Muscle of leg (tissue), 16 donors: ENCODE measurements at places on chromosomes 13 and 19. TPM values are rescaled to one million over a fixed set of nuclear protein-coding genes. Genes with fewer than 3 reads are reported as not detected.

GRCh38 chr19:13557756-13558398, 51.6 kb upstream of the CACNA1A start:
- DNase-seq = no peak

DNA sequence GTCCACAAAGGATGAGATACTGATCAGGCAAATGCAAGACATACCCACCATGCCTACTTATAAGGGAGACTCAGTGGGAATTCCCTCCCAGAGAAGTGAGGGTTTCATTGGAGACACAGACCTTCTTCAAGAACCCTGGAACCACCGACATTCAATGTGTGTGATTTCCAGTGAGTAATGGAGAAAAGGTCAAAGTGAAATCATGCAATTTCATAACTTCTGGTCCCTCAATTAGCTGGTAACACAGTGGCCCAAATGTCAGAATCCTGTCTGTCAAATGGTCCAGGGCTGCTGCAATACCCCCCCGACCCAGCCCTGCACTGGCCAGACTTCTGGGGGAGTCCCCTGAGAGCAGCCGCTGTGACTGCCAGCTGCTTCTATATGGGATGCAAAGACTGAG, 4.7 kb upstream of the METTL21C start:
- DNase-seq = no peak

DNA sequence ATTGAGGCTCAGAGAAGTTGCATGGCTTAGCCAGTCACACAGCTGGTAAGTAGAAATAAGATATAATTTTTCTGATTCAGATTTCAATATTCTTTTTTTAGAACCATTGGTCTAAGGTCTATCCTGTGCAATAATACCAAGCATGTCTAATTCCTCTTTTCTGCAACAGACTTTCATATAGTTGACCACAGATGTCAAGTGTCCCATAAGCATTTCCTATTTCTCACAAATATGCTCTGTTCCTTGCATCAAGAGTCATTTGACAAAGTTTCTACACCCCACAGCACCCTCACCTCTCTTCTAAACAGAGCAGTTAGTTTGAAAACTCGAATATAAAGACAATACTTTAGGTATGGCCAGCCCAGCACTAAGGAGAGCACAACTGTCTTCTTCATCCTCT, 26.8 kb upstream of the SACS start:
- peak; percentile 35 for DNase-seq

- no peak for DNase-seq
These were observed 1474.3 kb downstream of the UQCRFS1 start for GRCh38 chr19:27738569-27739193.

GRCh38 chr13:108315991-108316390, 46.5 kb downstream of the TNFSF13B start:
- no peak for DNase-seq

- DNase-seq = peak; percentile 60
These were observed 101.3 kb downstream of the ARHGEF7 start for GRCh38 chr13:111216166-111216960.

DNA sequence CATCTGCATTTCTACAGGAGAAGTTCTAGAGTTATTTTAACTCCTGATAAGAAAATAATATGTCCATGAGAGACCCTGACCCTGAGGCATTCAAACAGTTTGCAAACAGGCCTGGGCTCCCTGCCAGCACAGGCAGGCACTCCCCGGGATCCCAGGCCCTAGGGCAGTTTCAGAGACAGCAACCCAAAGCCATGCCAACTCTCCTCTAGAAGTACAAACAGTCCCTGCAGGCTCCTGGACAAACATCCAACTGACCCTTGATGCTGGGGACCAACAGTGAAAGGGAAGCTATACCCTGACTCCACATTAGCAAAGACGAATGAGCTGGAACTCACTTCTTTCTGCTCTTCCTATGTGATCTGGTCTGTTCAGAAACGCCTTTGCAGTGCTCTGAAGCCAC, 44.8 kb downstream of the CCDC70 start:
- no peak for DNase-seq

DNA sequence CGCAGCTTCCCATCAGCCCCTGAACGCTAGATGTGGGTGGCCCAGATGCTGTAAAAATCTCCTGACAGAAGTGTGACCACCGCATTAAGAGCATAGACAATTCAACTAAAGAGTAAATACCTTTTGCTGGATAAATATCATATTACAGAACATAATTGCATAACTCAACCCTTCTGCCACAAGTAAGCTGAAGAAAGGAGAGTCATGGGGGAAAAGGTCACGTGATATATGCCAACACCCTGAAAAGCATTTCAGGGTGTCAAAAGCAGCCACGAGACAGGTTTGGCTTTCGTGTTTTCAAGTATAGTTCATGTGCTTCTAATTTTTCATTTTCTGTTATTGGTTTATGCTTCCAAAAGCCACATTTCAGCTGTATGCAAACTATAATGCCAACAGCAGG, 71.3 kb downstream of the LHFPL6 start:
- DNase-seq = no peak

The ARRDC5 gene
- polyA plus RNA-seq = not detected
